ELR (cell line): ENCODE measurements at places on chromosomes 2 and 18.

- peak; percentile 79 for DNase-seq
Measured at GRCh38 chr2:12493031-12493513, 223.7 kb upstream of the TRIB2 start.

- peak; percentile 57 for DNase-seq
Measured at GRCh38 chr18:37537868-37538525, 27.6 kb downstream of the CELF4 start.

DNA sequence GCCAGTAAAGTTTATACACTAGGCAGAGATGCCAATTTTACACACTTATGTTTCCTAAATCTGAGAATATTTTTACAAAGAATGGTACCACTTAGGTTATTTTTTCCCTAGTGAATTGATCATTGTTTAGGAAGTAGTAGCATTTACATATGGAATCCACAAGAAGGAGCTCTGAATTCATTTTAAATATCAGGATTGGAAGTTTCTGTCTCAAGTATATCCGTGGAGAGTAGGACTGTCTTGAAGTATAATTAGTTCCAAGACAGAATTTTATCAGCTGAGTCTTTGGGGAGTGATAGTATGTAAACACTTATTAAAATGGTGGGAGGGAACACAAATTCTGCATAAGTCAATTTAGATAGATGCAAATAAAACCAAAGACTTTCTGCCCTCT lies 82.3 kb upstream of the FAM98A start:
- peak; percentile 16 for DNase-seq

DNA sequence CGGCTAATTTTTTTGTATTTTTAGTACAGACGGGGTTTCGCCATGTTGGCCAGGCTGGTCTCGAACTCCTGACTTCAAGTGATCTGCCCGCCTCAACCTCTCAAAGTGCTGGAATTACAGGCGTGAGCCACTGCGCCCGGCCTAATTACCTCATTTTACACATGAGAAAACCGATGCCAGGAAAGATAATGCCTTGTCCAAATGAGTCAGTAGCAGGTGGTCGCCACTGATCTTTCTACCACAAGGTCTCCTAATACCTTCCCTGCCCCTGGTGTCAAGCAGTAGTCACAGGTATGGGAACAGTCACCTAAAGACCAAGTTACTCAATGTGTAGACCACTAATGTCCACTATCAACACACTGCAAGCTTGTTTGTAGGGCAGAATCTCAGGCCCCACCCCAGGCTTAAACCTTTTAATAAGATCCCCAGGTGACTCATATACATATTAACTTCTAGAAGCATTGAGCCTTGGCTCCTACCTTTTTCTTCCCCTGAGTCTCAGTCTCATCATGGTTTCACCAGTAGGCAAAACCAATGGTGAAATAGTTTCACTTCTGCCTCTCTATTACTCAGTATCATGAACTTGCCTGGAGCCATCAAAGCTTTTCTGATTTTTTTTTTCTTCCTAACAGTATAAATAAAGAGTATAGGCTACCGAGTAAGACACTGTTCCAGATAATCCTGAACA lies 6.9 kb upstream of the EPB41L5 start:
- DNase-seq: peak; percentile 11

DNA sequence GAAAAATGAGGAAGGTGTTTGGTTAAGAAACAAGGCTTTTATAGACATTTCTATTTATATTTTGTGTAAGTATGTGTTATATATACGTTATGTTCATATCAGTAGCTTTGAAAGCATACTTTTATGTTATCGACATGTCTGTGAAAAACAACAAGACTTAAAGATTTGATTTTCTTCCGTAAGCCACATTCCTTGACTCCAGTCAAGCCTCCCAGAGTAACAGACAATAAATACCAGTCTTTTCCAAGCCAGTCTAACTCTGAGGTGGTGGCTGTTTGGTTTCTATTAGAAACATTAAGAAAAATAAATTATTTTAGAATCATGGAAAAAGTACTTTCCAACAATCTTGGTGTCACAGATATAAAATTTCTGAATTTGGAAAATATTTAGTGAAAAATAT lies 16.3 kb upstream of the ITGAV start:
- DNase-seq: no peak

GRCh38 chr2:99643787-99644418 lies 154.1 kb upstream of the REV1 start:
- DNase-seq: no peak

DNA sequence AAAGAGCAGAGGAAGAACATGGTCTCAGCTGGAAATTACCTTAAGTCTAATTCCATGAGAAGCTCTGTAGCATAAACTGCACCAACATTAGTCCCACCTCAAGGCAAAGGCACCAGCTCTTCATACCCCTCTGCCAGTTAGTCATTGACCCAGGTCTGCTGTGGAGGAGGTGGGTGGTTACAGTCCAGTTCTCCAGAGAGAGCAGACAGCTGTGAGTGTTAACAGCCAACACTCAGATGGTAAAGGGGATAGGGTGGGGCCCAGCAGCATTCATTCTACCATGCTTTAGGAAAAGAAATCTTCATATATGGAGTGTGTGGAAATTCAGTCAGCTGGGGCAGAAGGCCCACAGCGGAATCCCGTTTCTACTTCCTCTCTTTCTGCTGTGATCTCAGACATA lies 159.7 kb upstream of the FBXO11 start:
- DNase-seq: no peak

DNA sequence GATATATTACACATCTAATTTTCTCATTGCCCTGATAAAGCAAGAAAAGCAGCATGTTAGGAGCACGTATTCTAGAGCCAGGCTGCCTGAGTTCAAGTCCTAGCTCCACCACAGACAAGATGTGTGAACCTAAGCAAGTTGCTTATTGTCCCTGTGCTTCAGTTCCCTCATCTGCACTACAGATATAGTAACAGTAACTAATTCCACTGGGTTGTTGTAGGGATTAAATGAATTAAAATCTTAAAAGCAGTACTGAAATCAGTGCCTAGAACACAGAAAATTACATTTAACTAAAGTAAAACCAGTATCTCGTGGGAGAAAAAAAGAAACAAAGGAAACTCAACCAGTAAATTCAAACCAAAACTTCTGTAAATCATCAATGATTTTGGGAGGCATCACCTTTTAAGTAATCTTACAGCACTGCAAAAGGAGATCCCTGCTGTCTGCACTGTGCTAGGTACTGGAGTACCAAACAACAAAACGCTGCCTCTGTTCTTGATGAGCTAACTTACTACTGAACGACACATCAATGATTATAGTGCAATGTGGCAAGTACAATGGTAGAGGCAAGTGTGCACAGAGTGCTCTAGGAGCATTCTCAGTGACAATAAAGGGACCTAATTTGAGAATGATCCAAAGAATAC lies 7.9 kb downstream of the MAP3K2 start:
- DNase-seq: no peak

- no peak for DNase-seq
Measured at GRCh38 chr18:3016585-3017297, 3.8 kb upstream of the LPIN2 start.
